ENCODE measurements at places on chromosomes 11 and 22.

GRCh38 chr22:41968601-41969000, 642 bp upstream of the SEPTIN3 start:
- no peak for DNase-seq

DNA sequence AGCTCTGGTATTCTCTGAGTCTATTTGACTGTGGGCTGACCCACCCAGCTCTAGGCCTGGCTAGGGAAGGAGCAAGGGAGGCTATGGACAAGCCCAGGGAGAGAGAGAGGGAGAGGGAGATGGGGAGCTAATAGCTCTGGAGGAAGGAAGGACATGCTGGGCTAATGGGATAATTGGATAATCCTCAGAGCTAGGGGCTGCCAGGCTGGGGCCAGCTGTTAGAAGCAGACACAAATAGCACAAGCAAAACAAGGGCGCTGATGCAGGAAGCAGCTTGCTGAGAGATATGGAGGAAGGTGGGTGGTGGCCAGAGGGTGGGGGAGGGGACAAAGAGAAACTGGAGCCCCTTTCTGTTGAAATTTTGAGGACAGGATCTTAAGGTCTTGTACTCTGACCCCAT, 23.2 kb downstream of the ADORA2A start:
- no peak for DNase-seq

DNA sequence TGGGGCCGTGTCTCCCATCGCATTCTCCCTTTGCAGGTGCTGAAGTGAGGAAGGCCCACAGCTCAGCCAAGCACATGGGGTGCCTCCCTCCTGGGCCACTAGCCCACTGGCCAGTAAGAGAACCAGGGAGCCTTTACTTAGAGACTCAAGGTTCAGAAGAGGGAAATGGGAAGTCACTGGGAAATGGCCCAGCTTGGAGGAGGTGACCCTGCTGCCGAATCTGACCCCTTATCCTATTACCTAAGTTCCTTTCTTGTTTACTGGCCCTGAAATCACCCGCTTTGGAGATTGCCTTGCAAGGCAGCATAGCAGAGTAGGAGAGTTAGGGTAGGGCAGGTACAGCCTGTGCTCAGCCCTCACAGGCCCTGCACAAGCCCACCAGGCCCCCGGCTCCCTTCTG, 24.4 kb downstream of the UPB1 start:
- no peak for DNase-seq

DNA sequence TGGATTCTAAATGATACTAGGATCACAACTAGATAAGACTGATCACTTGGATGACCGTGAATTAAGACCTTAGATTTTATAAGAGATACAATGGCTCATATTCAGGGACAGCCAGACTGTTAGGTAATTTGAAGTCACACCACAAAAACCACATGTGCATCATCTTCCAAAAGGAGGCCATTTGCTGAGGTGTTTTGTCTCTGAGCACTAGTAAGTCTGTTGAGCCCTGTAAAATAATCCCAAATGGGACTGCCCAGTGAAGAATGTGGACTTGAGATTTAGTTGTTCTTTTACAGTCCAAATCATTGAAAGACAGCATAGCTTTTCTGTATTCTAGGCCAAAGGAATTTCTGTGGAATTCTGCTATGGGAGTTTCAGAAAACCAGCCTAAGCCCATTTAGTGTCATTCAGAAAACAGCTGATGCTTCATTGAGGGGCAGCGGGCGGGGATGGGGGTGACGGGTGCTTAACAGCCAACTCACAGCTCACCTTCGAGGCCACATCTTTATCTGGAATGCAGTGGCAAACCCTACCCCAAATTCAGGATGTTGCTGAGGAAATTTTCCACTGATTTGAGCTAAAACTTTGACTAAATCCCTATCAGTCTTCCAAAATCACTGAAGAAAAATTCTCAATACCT, 80.1 kb upstream of the BIRC3 start:
- no peak for DNase-seq

DNA sequence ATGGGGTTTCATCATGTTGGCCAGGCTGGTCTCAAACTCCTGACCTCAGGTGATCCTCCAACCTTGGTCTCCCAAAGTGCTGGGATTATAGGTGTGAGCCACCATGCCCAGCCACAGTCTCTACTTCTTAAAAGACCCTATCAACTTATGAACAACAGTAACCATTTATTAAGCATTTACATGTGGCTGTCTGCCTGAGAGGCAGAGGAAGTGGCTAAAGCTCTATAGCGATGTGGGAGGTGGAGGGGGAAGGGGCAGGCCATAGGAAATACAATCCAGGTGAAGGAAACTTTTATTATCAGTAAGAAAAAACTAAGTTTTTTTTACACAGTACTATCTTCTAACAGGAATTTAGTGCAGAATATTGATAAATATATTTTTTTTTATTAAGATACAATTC, 87.8 kb upstream of the PHOX2A start:
- DNase-seq = no peak

Data from stimulated activated CD4-positive, alpha-beta T cell treated with anti-CD3 and anti-CD28 coated beads, Interleukin-1b, Interleukin-23, amount 100 ng/mL, for 24 hours (primary cell).